CD4-positive, alpha-beta T cell treated with Interleukin-6 for 4 hours (primary cell): ENCODE measurements at places on chromosomes 7 and 10.

DNA sequence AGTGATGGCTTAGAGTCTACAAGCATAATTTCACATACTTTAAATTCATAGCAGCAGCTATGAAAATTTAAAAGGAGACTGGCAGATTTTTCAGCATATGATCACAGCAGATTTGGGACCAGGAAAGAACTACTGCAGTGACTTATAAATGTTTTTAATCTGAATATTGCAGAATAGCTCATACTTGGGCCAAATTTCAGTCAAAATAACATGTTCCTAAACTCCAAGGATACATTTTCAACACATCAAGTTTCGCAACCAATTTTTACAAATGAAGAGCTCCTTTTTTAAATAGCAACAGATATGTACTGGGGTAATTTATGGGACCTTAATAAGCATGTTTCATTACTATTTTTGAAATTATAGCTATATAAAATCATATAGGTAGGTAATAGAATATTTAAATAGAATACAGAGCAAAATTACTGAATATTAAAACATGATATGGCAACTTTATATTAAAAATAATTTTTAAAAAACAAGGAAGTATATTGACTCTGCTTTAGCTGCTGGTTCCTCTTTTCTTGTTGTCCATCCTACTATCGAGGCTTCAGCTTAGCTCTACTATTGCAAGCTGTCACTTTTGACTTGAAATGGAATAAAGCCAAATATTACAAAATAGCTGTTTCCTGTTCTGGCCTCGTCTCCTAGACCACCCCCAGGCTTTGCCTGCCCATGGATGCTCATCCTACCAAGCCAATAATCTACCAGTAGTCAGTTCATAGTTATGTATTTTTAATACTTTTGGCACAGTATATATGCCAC lies 123.1 kb downstream of the NRBF2 start:
- DNase-seq, result no peak

- no peak for DNase-seq
These were observed 15.3 kb downstream of the MRPL32 start for GRCh38 chr7:42947521-42947920.

DNA sequence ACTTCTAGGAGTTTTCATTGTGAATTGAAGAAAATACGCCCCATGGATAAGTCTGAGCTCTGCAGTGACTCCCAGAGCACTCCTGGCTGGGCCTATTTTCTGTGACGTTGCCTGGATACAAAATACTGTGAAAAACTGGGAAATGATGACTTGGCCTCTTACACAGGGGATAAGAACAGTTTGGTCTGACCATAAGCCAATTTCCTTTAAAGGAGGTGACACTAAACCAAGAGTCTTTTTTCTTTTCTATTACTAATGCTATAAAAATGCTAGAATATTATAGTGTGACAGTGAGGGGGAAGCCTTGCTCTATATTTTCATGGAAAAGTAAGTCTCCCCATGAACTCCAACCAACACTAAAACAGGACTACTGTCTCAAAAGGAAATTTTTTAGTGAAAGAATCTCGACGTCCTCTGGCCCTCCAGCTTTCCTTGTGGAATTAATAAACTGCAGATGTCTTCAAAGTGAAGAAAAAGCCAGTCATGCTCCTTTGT lies 45.5 kb downstream of the MYOF start:
- DNase-seq, result no peak

DNA sequence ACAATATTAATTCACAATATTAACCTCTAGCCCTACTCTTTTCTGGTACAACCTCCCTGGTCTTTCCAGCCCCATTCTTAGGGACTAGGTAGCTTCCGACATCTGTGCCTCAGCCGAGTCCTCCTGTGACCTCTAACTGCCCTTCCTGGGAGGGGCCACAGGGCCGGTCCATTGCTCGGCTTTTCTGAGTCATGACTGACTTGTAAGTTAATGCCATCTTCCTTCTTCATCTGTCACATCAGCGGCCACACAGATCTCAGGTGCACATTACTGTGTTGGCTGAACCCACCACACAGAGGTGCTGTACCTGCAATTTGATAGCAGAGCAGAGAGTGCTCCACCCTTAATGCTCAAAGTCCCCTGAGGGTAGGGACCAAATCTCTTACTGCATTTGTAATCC lies 4.1 kb upstream of the CPA4 start:
- DNase-seq, result no peak

- no peak for DNase-seq
These were observed 127.5 kb downstream of the PARD3 start for GRCh38 chr10:34687434-34688210.
